Heart left ventricle (tissue), 16 donors: ENCODE measurements at places on chromosomes 11 and 22.

- no peak for DNase-seq
Observed at GRCh38 chr11:70250876-70251658, 19.4 kb upstream of the PPFIA1 start.

- DNase-seq: no peak
Observed at GRCh38 chr11:74735365-74735928, 4.2 kb upstream of the CHRDL2 start.

DNA sequence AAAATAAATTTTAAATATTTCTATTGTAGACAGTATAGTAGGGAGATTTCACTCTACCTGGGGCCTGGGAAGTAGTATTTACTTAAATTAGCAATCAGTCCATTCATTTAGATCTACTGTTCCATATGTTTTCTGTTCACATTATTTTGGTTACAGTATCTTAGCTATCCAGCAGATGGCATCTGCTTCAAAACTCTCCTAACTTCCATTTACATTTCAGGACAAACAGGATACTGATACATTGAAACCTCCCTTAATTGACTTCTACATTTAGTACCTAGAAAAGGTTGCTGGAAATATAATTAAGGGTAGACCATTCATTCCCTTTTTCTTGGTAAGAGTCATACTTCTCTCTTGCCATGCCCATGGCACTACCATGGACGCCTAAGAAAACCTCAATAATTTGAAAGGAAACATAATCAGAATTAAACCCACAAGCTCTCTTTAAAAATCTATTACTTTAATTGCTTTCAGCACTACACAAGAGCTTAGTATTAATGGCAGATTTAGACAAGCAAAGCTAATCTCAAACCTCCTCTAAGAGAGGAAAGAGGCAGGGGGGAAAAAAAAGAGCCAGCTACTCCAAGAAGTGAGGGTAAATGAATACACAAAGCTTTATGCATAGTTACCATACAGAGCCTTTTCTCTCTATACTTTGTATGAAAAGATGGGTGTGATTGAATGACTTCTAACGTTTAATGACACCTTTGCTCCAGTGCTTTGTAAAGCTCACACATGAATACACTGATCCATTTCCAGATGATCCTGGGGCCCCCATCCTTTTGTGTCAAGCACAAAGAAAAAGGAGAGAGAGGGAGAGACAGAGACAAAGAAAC lies 131.2 kb upstream of the MTMR2 start:
- no peak for DNase-seq

DNA sequence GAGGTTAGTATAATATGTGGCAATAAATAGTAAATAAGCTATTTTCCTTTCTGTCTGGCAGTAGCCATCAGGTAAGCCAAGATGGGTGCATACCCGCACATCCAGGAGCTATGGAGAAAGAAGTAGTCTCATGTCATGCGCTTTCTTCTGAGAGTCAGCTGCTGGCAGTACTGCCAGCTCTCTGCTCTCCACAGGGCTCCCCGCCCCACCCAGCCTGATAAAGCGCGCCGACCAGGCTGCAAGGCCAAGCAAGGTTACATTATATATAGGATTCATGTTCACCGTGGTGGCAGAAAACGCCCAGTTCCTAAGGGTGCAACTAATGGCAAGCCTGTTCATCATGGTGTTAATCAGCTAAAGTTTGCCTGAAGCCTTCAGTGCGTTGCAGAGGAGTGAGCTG lies 126.2 kb downstream of the ATG16L2 start:
- no peak for DNase-seq

GRCh38 chr11:12099132-12099873 lies 11.1 kb upstream of the MICAL2 start:
- no peak for DNase-seq

GRCh38 chr22:30047364-30047738 lies 32.9 kb upstream of the HORMAD2 start:
- no peak for DNase-seq

DNA sequence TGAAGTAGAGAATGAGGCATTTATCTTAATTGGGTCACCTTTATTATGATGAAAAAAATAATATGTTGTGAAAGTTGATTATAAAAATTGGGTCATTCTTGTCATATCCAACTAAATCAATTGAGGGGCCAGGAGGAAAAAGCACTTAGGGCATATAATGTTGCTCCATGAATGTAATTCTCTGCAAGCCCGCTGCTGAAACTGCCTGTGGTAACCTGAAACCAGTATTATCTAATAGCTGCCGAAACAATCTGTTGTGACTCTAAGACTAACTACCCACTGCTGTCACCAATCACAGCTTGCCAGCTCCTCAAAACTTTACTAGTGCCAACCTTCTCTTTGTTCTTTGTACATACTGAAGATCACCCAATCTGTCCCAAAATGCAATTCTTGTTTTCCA lies 115.8 kb downstream of the ATG16L2 start:
- no peak for DNase-seq

- DNase-seq: peak; percentile 74
Observed at GRCh38 chr11:6646918-6647679, 8.5 kb downstream of the DCHS1 start.

DNA sequence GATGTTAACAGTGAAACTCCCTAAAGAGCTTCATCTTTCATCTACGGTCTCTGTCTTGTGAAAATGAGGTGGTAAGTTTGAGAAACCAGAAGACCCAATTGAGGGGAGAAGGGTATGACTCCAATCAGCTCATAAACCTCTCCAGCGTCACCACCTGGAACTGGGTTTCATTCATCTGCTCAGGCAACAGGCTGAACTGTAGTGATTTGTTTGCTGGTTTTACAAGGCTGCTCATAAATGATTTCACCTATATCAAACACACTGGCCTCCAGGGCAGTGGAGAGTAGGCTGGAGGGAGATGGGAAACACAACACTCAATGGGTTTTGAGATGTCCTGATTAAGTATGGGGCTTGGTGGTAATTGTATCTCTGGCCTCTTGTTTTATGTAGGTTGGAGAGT lies 79.0 kb downstream of the EFCAB6 start:
- no peak for DNase-seq

DNA sequence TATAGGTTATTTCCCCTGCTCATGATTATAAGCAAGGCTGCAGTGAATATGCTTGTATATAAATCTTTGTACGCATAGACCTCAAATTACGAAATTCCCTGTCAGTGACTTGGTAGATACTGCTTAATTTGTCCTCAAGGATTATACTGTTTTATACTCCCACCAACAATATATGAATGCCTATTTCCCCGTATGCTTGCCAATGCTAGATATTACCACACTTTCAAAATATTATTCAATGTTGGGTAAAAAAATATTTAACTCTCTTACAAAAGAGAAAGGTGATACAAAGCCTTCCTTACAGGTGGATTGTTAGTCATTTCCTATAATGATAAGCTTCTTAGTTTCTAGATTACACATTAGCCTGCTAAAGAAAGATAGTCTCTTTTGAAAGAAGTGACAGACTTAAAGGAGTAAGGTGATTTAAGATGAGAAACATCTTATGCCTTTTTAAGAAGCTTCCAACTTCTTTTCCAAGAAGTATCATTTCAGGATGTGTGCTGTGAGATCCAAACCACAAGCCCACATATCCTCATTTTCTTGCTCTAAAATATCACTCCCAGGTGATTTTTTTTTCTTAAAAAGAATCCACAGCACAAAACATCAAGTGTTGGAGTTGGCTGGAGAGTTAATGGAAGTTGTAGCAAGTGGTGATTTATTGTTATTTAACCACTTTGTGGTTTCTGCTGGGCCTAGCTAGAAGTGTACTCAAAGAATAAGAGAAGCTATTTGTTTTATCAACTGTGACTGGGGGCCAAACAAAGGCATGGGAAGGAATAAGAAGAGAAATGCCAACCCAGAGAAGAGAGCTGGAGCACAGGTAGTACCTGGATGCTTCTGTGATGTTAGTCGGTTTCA lies 59.2 kb downstream of the BARX2 start:
- no peak for DNase-seq

DNA sequence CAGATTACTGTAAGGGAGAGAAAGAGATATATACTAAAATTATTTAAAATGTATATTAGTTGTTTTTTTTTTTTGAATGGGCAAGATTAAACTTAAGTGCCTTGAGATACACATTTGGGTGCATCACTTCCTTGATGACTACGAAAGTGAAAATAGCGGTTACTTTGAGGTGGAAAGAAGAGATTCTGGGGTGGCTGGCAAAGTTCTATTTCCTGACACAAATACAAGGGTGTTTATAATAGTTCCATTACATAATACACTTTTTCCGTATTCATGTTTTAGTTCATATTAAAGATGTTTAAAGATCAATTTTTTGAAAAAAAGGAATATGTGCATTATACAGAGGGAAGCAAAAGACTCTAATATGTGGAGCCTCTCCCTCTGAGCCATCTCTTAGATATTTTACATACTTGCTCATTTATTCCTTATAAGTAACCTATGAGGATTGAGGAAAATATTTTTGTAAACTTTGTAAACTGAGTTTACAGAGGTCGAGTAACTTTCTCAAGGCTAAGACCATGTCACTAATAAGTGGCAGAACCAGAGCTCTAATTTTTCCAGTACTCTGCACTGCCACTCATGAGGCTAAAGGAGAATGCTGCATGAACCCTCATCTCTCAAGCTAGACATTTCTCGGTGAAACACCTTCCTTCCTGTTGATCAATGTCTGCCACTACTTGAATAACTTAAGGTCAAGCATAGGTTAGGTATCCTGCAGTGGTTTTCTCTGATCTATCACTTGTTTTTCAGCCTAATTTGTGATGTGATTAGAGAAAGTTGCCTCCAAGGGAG lies 58.6 kb downstream of the DDIAS start:
- no peak for DNase-seq

DNA sequence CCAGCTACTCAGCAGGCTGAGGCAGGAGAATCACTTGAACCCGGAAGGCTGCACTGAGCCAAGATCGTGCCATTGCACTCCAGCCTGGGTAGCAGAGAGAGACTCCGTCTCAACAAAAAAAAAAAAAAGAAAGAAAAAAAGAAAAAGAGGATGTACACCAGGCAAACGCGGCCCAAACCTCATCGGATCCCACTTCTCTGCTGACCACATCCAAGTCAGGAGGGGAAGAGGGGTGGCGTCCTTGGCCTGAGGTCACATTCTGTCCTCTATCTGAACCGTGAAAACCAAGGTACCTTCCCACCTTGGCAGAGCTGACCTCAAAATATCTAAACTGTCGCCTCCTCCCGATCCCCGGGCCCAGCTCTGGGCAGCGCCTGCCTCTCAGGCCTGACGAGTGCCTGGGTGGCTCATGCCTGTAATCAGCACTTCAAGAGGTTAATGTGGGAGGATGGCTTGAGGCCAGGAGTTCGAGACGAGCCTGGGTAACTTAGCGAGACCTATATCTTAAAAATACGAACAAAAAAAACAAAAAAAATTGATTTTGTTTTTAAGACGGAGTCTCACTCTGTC lies 25.1 kb downstream of the RGL4 start:
- DNase-seq: no peak

DNA sequence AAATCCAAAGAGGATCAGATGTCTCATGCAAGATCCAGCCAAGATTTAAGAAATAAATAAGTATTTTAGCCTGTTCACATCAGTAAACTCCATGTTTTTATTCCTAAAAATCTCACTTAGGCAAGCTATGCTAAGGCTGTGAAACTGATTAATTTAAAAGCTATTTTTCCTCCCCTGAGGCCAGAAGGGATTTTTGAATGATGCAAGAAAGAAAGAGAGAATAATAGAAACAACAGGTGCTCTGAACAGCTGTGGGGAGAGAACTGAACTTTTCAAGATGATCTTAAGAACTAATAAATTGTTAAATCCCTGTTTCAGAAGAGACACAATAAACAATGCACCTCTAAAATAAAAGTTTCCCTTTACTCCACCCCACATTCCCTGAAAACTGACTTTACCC lies 241.6 kb downstream of the DLG2 start:
- no peak for DNase-seq

- peak; percentile 71 for DNase-seq
Observed at GRCh38 chr11:2208691-2209369, 37.2 kb upstream of the TH start.

DNA sequence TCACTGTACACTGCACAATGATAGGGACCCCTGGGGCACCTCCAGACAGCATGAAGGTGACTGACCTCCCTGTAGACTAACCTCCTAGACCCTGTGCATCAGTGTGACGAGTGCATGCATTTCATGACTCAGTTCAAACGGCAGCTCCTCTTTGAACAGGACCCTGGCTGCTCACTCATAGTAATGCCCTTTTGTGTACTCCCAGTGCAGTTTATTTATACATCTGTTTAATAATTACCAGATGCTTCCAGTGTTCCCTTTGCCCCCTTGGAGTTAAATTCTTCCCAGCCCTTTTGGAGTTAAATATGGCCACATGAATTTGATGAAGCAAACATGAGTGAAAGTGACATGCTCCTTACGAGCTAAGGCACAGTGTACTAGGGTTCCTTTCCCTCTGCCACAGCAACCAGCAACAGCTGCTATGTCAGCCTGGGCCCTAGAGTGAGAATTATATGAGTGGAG lies 72.4 kb downstream of the PANX1 start:
- no peak for DNase-seq
